PC-3 (cell line): ENCODE measurements at places on chromosomes 12 and 14.

- no peak for DNase-seq
Observed at GRCh38 chr14:36829547-36829946, 167.9 kb downstream of the PAX9 start.

DNA sequence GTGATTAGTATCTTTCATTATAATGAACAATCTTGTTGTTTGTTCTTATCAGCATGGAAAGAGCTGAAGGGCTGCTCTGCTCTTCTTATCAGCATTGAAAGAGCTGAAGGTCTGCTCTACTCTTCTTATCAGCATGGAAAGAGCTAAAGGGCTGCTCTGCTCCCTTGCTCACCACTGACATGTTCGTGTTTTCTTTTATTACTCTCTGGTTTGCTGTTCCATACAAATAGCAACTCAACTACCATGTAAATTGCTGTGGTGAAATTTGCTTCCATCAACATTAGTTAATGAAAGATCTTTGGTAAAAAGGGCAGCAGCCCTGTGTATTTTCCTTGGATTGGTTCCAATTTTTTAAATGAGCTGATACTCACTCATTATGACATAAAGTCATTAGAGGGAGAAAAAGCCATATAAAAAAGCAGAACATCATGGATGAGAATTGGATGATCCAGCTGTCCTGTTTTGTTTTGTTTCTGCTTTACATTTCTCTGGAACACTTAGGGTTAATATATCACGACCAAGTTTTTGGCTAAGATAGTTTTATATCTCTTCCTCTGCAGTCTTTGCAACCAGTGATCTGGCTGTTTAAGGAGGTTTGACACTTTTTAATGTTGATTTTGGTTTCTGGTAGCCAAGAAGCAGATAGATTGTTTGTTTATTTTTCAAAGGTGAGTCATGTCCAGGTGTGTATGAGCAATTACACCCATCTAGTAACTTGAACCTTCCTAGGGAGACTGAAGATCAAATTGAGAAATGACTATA lies 356.6 kb downstream of the CEP128 start:
- DNase-seq, result peak; percentile 93

- DNase-seq, result peak; percentile 38
Observed at GRCh38 chr12:124323771-124324530, 29.1 kb downstream of the RFLNA start.

GRCh38 chr14:75881994-75882393 lies 99.8 kb downstream of the TGFB3 start:
- DNase-seq, result no peak

- no peak for DNase-seq
Observed at GRCh38 chr14:68439676-68440075, 353.2 kb downstream of the ZFP36L1 start.

DNA sequence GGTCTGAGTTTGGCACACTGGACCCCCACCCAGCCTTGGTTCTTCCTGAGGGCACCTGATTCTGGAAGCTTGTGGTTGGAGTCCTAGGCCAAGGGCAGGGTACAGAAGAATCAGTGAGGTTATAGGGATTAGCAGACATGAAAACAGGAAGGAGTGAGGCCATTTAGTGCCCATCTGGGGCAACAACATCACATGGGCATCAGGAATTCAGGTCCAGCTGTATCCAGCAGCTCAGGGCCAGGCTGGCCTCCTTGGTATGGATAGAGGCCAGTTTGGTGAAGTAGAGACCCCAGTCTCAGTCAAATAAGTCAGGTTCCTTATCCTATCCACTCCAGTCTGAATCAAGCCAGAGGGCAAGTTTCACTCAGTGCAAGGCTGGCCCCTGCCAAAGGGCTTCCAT lies 36.2 kb downstream of the RASAL1 start:
- no peak for DNase-seq

DNA sequence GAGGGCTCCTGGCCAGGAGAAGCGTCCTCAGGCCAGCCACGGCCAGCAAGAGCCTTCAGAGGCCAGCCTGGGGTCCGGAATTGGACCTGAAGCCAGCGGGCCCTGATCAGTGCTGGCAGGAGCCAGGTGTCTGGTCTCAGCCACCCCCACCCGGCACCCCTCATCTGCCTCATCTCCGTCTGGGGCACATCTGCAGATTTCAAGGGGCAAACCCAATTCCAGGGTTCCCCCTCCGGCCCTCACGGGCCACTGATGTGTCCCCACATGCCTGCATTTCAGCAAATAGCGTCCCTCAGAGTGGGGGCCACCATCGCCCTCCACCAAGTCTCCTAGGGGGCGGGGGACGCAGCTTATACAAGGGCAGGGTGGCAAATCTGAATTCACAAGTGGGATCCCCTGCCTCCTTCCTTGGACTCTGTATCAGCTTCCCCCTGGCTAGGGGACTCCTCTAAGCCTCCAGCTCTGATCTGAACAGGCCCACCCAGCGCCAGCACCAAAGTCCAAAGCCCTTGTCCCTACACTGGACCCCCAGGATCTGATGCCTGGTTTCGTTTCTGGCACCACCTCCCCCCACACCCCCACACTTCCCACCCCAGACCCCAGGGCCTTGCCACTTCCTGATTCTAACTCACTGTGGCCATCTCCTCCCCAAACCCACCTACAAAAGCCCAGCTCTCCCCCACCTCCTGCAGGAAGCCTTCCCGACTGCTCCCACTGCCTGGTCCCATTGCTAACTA lies 10.1 kb downstream of the TMEM179 start:
- no peak for DNase-seq

- no peak for DNase-seq
Observed at GRCh38 chr12:52232203-52232673, 805 bp upstream of the KRT7 start.

- peak; percentile 59 for DNase-seq
Observed at GRCh38 chr12:38905480-38906351, at the start of gene CPNE8. Gene CPNE8, minus strand, starts transcription at chr12:38905591. Its CDS starts 57 bp downstream, at chr12:38905534.

GRCh38 chr14:74945852-74946658 lies 9.3 kb downstream of the PGF start:
- DNase-seq, result peak; percentile 85

- no peak for DNase-seq
Observed at GRCh38 chr14:94491511-94491910, 15.5 kb upstream of the SERPINA9 start.

- no peak for DNase-seq
Observed at GRCh38 chr12:87202189-87202588, 827.0 kb downstream of the C12orf50 start.

- DNase-seq, result no peak
Observed at GRCh38 chr12:5901416-5901815, 43.6 kb downstream of the ANO2 start.

- DNase-seq, result no peak
Observed at GRCh38 chr14:38536376-38537038, 280.6 kb upstream of the CLEC14A start.

DNA sequence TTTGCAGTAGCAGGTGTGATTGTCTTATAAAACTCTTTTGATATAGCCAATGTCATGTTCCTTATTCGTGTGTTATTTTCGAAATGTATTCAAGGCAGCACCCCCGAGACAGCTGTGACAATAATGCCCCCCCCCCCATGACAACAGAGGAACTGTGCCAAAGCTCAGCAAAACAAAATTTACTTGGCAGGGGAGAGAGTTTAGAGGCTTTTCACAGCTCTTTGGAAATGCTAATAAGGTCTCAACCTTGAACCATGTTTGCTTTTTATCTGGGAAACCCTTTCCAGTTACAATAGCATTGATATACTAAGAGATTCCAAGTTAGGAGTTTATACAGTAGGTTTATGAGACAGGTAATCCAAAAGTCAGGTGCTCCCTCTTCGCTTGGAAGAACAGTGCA lies 56.4 kb upstream of the USP44 start:
- DNase-seq, result no peak

- DNase-seq, result no peak
Observed at GRCh38 chr12:131681257-131681620, 29.7 kb upstream of the SFSWAP start.

DNA sequence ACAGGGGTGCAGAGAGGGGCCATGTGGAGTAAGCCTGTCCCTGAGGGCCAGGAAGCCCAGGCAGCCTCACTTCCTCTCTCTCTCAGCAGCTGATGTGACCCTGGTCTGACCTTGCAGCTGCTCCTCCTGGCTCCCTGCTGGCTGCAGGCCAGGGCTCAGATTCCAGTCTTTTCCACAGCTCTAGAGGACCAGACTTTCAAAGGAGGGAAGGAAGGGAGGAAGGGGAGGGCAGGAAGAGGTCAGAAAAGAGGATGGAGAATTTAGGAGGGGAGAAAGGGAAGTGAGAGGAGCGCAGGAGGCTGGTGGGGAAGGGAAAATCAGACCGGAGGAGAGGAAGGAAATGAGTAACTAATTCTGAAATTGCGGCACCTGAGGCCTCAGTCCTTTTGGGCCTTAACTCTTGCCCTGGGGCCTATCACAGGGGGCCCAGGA lies 40.9 kb upstream of the VASH1 start:
- DNase-seq, result no peak

DNA sequence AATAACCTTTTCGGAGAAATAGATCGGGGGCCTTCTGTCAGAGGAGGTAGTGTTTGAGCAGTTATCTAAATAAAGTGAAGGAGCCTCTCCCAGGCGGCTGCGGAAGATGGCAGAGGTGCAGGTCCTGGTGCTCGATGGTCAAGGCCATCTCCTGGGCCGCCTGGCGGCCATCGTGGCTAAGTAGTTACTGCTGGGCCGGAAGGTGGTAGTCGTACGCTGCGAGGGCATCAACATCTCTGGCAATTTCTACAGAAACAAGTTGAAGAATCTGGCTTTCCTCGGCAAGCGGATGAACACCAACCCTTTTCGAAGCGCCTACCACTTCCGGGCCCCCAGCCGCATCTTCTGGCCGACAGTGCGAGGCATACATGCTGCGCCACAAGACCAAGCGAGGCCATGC lies 186.1 kb downstream of the KTN1 start:
- DNase-seq, result no peak

- DNase-seq, result peak; percentile 36
Observed at GRCh38 chr12:115294453-115295133, 610.6 kb upstream of the TBX3 start.

DNA sequence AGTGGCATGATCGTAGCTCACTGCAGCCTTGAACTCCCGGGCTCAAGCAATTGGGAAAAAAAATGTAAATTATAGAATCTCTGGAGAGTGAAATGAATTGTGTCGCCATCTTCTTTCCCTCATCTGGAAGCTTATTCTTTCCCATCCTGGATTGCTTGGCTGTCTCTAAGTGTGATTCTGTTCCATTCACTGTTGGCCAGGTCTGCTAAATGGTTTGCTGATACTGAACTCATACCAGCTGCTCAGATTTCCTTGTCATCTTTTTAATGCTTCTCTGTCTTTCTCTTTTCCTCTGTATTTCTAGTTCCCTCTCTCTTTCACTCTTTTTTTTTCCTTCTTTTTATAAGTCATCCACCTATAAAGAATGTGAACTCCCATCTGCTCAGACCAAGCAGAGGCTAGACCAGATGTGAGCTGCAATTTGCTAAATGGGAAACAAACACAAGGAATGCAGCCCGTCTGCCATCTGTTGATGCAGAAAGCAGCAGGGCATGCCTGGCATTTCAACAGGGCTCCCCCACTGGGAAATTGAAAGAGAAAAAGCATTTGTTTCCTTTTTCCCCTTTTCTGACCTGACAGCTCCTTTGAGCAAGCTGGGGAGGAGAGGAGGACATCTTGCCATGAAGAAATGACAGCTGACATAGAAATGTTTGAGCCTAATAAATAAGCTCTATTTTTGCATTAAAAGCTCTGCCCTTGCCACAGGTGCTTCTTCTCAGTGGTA lies 1823.6 kb upstream of the FLRT2 start:
- DNase-seq, result no peak

- no peak for DNase-seq
Observed at GRCh38 chr14:79631276-79631675, 580.0 kb downstream of the DIO2 start.

DNA sequence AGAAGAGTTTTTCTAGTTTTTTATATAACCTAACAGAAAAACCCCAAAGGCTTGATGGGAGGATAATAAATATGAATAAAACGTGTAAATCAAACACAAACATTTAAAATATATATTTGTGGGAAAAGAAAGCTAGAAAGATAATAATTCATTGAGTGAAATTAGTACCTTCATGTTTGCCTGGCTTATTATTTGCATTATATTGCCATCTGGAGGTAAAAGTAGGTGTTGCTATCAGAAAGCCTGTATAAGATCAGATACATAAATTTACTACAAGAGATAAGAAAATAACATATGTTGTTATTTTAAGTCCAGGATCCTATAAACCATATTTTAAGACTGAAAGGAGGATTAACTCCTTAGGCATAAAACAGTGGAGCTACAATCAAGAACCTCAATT lies 77.7 kb downstream of the NTS start:
- peak; percentile 49 for DNase-seq

DNA sequence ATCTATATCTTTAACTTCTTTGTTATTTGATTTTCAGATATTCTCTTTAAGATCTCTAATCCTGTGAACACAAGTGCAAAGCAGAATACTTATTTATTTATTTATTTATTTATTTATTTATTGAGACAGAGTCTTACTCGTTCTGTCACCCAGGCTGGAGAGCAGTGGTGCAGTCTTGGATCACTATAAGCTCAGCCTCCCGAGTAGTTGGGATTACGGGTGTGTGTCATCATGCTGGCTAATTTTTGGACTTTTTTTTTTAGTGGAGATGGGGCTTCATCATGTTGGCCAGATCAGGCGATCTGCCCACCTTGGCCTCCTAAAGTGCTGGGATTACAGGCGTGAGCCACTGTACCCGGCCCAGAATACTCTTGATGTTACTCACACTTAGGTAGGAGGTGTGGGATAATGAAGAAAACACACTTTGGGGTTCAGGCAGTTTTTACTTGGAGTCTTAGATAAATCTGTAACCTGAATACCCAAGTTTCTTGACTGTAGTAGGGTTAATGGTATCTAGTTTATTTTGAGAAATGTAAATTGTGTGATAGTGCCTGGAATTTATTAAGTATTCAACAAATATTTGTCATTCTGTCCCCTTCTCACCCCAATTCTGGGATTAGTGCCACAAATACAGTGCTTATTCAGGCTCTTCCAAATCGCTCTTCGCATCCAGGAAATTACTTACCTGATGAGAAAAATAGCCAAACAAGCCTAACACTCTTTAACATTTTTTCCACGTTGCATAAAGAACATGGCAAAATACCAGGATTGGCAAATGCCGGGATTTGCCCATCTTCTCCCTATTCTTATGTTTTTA lies 33.0 kb downstream of the METAP2 start:
- no peak for DNase-seq

DNA sequence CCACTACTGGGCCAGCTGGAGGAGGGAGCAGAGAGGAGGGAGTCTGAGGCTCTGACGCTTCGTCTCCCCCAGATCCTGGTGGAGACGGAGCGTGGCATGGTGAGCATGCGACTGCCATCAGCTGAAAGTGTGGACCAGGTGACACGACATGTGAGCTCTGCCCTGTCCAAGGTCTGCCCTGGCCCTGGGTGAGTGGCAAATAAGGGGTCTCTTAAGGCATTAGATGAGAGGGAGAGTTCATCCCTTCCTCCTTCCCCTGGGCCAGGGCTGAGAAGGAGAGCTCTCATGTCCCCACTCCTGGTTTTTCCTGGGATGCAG lies 2.5 kb downstream of the CARMIL3 start:
- DNase-seq, result no peak

- no peak for DNase-seq
Observed at GRCh38 chr12:30582943-30583342, 112.7 kb downstream of the IPO8 start.

DNA sequence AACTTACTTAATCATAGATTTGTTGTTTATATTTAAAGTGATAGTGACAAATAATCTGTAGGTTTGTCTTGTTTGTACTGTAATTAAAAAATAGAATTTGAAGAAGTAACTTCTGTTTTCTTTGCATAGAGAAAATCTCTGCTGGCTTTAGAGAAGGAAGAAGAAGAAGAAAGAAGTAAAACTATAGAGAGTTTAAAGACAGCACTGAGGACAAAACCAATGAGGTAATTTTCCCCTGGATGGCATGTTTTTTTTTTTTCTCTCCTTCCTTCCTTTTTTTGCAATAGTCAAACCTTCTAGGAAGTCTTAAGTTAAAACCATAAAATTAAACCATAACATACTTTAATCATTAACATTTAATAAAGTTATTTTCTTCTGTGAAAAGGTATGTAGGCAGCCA lies 131.9 kb downstream of the DAAM1 start:
- DNase-seq, result no peak
